ENCODE measurements at places on chromosomes 5 and 9. TPM values are rescaled to one million over a fixed set of nuclear protein-coding genes. Genes with fewer than 3 reads are reported as not detected.

DNA sequence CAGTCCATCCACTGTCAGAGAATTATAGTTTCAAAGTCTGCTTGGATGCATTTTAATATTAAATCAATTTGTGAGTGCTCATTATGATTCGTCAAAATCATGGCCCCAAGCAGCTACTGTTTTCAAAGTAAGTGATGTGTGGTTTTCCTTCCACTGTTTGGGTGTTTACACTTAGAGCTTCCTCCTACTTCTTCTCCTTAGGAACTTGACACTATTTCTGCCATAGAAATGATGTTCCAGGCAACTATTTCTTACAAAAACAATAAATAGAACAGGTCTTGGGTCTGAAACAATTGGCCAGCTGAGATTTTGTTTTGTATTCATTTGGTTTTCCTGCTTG, 132.8 kb upstream of the RAI14 start:
- DNase-seq: no peak
- H3K27ac ChIP-seq: peak overlapping the region; percentile 70
- H3K4me3 ChIP-seq: no peak overlapping the region
- H3K27me3 ChIP-seq: no peaks in the 10 kb centered on the region
- H3K36me3 ChIP-seq: no peaks in the 10 kb centered on the region
- H3K4me1 ChIP-seq: peaks cover 14% of the 10 kb centered on the region

DNA sequence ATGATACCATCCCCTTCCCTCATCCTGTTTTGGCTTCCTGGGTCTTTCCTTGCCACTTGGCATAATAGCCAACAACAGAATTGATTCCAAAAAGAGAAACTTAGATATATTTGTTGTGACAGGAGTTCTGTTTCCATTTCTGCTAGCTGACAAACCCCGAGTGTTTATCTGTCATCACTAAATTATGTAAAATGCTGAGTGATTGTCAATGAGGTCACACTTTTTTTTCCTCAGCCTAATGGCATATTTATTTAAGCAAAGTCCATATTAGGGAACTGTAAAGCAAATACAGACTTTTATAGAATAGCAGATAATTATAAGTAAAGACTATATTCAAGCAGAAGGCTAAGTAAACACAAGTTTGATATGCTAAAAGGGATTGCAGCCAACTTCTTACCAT, 64.0 kb downstream of the RGS7BP start:
- no peaks in the 10 kb centered on the region for H3K4me1 ChIP-seq
- no peak overlapping the region for H3K4me3 ChIP-seq
- no peak for DNase-seq
- no peak overlapping the region for H3K27ac ChIP-seq
- H3K27me3 ChIP-seq: no peaks in the 10 kb centered on the region

- H3K27me3 ChIP-seq: no peaks in the 10 kb centered on the region
- no peak overlapping the region for H3K4me3 ChIP-seq
- H3K27ac ChIP-seq: no peak overlapping the region
- no peaks in the 10 kb centered on the region for H3K4me1 ChIP-seq
Measured at GRCh38 chr5:59506285-59506877, 387.1 kb downstream of the PDE4D start.

GRCh38 chr9:29332789-29333188, 1759.5 kb upstream of the C9orf72 start:
- no peaks in the 10 kb centered on the region for H3K27me3 ChIP-seq
- DNase-seq: no peak
- H3K4me1 ChIP-seq: no peaks in the 10 kb centered on the region
- no peak overlapping the region for H3K4me3 ChIP-seq
- no peaks in the 10 kb centered on the region for H3K36me3 ChIP-seq
- no peak overlapping the region for H3K27ac ChIP-seq

- H3K4me1 ChIP-seq: peaks cover 28% of the 10 kb centered on the region
- no peaks in the 10 kb centered on the region for H3K27me3 ChIP-seq
- H3K36me3 ChIP-seq: peaks cover 6% of the 10 kb centered on the region
Measured at GRCh38 chr5:123367739-123368138, 55.5 kb downstream of the CEP120 start.

DNA sequence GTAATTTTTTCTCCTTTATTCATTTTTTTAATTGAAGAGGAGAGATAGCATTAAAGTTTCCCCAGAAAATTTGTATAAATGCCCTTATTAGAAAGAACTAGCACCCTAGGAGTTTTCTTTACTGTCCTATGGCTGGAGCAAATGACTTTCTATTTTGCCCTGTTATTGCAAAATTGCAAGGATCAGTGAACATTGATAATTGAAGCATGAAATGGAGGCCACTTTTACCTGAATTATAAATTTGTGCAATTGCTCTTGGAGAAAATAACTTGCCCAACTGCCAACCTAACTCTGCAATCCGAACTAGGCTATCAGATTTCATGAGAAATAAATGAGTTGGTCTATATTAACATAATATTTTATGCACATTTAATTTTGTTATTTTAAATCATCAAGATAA, 111.9 kb downstream of the MTRR start:
- H3K4me3 ChIP-seq: no peak overlapping the region
- no peak overlapping the region for H3K27ac ChIP-seq
- no peak for DNase-seq
- H3K27me3 ChIP-seq: no peaks in the 10 kb centered on the region

- H3K27me3 ChIP-seq: no peaks in the 10 kb centered on the region
- no peak overlapping the region for H3K4me3 ChIP-seq
- no peak for DNase-seq
- H3K4me1 ChIP-seq: peaks cover 10% of the 10 kb centered on the region
Measured at GRCh38 chr5:93800988-93801811, 59.8 kb upstream of the POU5F2 start.

GRCh38 chr5:54944364-54944763, 41.0 kb downstream of the ESM1 start:
- DNase-seq: peak; percentile 75
- no peaks in the 10 kb centered on the region for H3K36me3 ChIP-seq
- no peak overlapping the region for H3K27ac ChIP-seq
- no peaks in the 10 kb centered on the region for H3K4me1 ChIP-seq

DNA sequence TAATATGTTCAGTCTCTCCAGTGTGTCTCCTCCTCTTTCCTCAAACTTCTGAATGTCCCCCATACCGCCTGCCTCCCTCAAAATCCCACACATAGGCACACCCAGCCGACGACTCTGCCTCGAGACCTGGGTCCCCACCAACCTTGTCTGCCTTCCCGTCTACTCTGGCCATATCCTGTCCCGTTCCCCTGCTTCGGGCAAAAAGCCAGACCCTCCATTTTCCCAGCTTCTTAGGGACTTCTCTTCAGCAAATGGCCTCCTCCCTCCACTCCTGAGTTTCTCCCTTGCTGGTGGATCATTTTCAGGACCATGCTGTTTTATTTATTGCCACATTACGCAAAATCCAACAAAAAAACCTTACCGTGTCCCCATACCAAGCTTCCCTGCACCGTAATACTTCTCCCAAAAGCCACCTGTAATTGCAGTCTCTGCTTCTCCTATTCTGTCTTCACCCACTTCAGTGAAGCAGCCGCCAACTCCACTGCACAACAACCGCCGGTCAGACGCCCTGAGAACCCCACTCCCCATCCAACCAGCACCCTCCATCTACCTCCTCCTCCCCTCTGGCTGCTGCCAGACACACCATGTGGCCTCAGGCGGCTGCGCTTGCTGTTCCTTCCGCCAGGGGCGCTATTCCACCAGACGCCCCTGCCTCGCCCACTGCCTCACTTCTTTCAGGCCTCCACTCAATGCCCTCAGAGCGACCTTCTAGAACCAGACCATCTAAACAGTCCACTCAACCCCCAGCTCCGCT, 117.0 kb downstream of the TRPM6 start:
- H3K4me3 ChIP-seq: no peak overlapping the region
- no peak overlapping the region for H3K27ac ChIP-seq
- H3K27me3 ChIP-seq: no peaks in the 10 kb centered on the region
- H3K4me1 ChIP-seq: no peaks in the 10 kb centered on the region
- no peaks in the 10 kb centered on the region for H3K36me3 ChIP-seq

DNA sequence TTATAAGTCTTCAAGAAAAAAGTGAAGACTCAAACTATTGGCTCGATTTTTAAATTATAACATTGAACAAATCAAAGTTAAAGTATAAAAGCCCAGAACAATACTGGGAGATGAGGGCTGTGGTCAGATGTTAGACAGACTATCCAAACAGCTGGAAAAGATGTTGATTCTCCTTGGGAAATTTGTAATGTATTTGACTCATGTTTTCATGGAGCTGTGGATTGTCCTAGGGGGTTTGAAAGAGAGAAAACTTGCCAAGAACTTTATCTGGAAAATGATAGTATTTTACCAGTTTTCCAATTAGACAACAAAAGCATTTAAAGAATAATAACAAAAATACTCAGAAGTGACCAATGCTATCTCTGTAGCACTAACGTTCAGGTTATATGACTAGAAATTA, 339.2 kb downstream of the ARL15 start:
- no peaks in the 10 kb centered on the region for H3K36me3 ChIP-seq
- H3K4me1 ChIP-seq: peaks cover 16% of the 10 kb centered on the region
- no peaks in the 10 kb centered on the region for H3K27me3 ChIP-seq
- no peak for DNase-seq
- H3K4me3 ChIP-seq: no peak overlapping the region

DNA sequence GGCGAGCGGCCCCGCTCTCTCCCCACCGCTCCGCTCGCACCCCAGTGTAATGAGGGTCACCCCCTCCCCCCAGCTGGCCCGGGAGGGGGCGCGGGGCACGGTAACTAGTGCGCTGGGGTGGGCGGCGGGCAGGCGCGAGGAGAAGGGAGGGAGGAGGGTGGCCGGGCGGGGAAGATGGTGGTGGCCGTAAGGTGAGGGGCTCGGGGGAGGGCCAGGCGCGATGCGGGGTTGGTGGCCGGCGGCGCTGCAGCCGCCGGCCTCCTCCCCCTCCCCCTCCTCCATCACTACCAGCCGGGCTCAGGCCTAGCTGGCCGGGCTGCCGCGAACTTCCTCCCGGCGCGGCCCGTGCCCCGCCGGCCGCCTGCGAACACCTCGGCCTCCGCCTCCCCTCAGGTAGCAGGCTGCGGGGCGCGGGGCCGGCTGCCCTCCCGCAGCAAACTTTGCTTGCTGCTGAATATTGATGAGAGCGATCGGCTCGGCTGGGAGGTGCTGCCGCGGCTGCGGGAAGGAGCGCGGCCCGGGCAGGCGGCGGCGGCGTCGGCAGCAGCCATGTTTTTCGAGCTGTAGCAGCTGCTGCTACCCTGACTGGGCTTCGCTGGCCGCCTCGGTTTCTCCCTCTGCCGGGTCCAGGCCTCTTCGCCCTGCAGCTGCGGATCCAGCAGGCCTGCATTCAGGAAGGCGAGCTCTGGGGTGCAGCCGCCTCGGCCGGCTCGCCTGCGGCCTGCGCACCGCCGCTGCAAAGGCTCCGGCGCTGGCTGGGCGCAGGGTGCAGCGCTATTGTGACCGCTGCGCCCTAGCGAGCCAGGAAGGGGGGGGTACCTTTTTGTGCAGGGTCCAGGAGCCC, 502 bp downstream of the NSD1 start:
- H3K27ac ChIP-seq: peak overlapping the region; percentile 92
- peaks cover 57% of the 10 kb centered on the region for H3K4me1 ChIP-seq
- no peak for DNase-seq
- H3K36me3 ChIP-seq: peaks cover 31% of the 10 kb centered on the region
- peak overlapping the region; percentile 81 for H3K4me3 ChIP-seq

DNA sequence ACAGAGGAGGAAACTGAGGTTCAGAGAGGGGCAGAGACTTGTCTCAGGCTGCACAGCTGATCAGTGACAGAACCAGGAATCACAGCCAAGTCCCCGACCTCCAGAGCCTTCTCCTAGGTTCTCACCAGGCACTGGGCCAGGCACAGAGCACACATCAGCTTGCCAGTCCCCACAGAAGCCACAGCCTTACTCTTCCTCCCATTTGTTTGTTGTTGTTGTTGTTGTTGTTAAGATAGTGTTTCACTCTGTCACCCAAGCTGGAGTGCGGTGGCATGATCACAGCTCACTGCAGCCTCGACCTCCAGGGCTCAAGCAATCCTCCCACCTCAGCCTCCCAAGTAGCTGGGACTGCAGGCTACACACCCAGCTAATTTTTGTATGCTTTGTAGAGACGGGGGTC, 41.4 kb downstream of the NAIF1 start:
- no peaks in the 10 kb centered on the region for H3K36me3 ChIP-seq
- no peak overlapping the region for H3K27ac ChIP-seq
- no peaks in the 10 kb centered on the region for H3K27me3 ChIP-seq
- H3K4me3 ChIP-seq: no peak overlapping the region

GRCh38 chr5:167665841-167666375, 625.5 kb upstream of the WWC1 start:
- H3K36me3 ChIP-seq: no peaks in the 10 kb centered on the region
- H3K4me3 ChIP-seq: no peak overlapping the region
- H3K27me3 ChIP-seq: no peaks in the 10 kb centered on the region
- H3K4me1 ChIP-seq: no peaks in the 10 kb centered on the region
- no peak for DNase-seq

- DNase-seq: no peak
- H3K27ac ChIP-seq: peak overlapping the region; percentile 40
- no peak overlapping the region for H3K4me3 ChIP-seq
- no peaks in the 10 kb centered on the region for H3K36me3 ChIP-seq
- H3K4me1 ChIP-seq: peaks cover 98% of the 10 kb centered on the region
Measured at GRCh38 chr9:134361843-134362414, 35.7 kb downstream of the RXRA start.

- no peak overlapping the region for H3K4me3 ChIP-seq
- H3K27ac ChIP-seq: peak overlapping the region; percentile 36
- DNase-seq: no peak
- H3K27me3 ChIP-seq: no peaks in the 10 kb centered on the region
Measured at GRCh38 chr5:140292212-140293036, 10.5 kb downstream of the PFDN1 start.

DNA sequence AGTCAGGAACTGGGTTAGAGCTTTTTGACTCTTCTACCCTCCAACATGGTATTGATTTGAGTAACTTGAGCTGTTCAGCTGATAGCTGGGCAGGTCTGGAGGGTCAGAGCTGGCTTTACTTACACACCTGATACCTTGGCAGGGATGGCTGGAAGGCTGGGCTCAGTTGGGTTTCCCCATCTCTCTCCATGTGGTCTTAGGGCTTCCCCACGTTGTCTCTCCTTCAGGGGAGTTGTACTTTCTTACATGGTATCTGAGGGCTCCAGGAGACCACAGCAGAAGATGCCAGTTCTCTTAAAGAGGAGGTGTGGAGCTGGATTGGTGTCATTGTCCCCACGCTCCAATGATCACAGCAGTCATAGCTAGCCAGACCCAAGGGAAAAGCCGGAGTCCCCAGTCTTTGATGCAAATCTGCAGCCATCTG, 25.6 kb downstream of the ISOC1 start:
- H3K4me1 ChIP-seq: no peaks in the 10 kb centered on the region
- H3K36me3 ChIP-seq: peaks cover 11% of the 10 kb centered on the region
- no peak for DNase-seq
- no peak overlapping the region for H3K4me3 ChIP-seq

- DNase-seq: no peak
- H3K27me3 ChIP-seq: no peaks in the 10 kb centered on the region
- H3K4me3 ChIP-seq: no peak overlapping the region
- no peaks in the 10 kb centered on the region for H3K4me1 ChIP-seq
Measured at GRCh38 chr9:76086539-76086938, 196.1 kb downstream of the PCSK5 start.

TICAM2 gene
- 1.7 TPM for total RNA-seq

PCSK5 gene
- 37.4 TPM for total RNA-seq

SRA1 gene
- 26.0 TPM for total RNA-seq

GABRA6 gene
- total RNA-seq: not detected

PPIC gene
- total RNA-seq: 14.2 TPM

CBY3 gene
- not detected for total RNA-seq

ZNF354C gene
- total RNA-seq: 7.9 TPM

RALGDS gene
- total RNA-seq: 48.6 TPM

ELOVL7 gene
- total RNA-seq: 6.1 TPM

All from esophagus muscularis mucosa (tissue), 4 donors.